ENCODE measurements at places on chromosomes 1 and 21.
A peak's percentile ranks its signal among the peaks of the same experiment; 100 is the strongest.

GRCh38 chr1:67886076-67886475, 52.8 kb upstream of the GNG12 start:
- DNase-seq = no peak

DNA sequence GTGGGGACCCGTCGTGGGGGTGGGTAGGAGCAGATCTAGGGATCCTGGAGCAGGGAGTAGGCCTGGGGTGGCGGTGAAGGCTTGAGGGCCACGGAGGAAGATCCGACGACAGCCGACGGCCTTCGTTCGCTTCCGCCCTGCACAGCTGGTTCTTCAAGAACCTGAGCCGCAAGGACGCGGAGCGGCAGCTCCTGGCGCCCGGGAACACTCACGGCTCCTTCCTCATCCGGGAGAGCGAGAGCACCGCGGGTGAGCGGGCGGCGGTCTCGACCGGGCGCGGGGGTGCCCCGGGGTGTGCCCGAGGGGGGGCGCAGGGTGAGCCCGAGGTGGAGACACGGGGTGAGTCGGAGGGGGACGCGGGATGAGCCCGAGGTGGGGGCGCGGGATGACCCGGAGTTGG, 16.5 kb upstream of the HDAC1 start:
- no peak for DNase-seq

DNA sequence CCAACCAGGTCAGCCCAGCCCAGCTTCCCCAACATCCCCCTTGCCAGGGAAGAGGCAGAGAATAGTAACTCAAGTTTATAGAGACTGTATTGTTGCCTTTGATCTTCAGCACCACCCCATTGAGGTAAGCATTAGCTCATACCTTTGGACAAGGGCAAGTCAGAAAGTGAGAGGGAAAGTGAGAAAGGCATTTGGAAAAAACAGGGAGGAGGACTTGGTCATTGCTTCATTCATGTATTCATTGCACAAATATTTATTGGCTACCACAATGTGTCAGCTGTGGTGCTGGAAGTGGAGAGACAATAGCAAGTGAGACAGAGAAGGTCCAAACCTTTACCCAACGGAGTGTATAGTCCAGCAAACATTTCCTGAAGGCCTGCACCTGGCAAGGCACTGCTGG, 561.2 kb downstream of the KIF26B start:
- no peak for DNase-seq

DNA sequence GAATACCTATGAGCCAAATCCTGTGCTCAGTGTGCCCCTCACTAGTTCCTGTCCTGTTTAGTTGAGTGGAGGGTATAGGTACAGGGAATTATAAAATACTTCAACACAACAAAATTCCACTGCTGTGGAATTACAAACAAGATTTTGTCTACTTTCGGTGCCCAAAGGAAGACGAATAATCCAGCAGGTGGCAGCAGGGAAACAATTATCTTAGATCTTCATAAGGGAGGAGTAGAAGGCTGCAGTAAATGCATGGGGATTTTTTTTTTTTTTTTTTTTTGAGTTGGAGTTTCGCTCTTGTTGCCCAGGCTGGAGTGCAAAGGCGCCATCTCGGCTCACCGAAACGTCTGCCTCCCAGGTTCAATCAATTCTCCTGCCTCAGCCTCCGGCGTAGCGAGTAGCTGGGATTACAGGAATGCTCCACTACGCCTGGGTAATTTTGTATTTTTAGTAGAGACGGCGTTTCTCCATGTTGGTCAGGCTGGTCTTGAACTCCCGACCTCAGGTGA, 2.0 kb upstream of the PIP5K1A start:
- DNase-seq = peak; percentile 52

- DNase-seq = no peak
Observed at GRCh38 chr1:41695118-41695745, 210.7 kb upstream of the EDN2 start.

- DNase-seq = no peak
Observed at GRCh38 chr1:197961933-197962332, 44.8 kb downstream of the LHX9 start.

- no peak for DNase-seq
Observed at GRCh38 chr1:1779320-1779675, 1.0 kb upstream of the NADK start.

GRCh38 chr1:30109853-30110252, 613.5 kb downstream of the MATN1 start:
- no peak for DNase-seq

- no peak for DNase-seq
Observed at GRCh38 chr1:23904748-23905357, 8.3 kb downstream of the CNR2 start.

GRCh38 chr21:41880153-41880552, 1.0 kb upstream of the PRDM15 start:
- no peak for DNase-seq

- DNase-seq = no peak
Observed at GRCh38 chr21:25350056-25350455, 257.2 kb downstream of the MRPL39 start.

GRCh38 chr1:230572121-230573105, 69.9 kb upstream of the COG2 start:
- DNase-seq = no peak

DNA sequence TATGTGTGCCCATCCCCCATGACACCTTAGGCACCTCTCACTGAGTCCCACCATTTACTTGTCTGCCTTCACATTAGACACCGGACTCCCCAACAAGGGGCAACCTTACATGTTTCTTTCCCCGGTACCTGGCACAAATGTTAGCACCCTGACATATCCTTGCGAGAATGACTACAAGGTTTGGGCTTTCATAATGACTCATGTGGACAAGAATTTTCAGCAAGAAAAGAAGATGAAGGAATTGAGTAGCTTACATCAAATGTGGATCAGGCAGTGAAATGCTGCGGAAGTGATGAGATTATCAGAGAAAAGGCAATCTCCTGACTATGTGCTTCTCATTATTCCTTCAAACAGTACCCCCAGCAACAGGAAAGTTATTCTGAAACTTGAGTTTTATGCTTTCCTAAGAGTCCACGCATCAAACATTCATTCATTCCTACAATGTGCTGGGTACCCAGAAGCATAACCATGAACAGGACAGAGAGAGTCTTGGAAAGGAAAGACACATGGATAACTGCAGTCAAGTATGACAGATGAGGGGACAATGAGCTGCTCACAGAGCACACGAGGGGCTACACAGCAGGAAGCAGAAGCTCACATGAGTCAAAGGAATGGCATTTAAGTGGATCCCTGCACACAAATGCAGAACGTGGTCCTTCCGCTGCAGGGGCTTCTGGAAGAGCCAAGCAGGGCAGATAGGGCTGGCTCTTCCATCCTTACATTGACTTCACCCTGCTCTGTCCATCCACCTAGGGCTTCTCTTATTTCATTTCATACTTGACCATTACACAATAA, 112.1 kb downstream of the PCNX2 start:
- DNase-seq = no peak

GRCh38 chr21:43354026-43354420, 72.9 kb downstream of the SIK1 start:
- DNase-seq = no peak

DNA sequence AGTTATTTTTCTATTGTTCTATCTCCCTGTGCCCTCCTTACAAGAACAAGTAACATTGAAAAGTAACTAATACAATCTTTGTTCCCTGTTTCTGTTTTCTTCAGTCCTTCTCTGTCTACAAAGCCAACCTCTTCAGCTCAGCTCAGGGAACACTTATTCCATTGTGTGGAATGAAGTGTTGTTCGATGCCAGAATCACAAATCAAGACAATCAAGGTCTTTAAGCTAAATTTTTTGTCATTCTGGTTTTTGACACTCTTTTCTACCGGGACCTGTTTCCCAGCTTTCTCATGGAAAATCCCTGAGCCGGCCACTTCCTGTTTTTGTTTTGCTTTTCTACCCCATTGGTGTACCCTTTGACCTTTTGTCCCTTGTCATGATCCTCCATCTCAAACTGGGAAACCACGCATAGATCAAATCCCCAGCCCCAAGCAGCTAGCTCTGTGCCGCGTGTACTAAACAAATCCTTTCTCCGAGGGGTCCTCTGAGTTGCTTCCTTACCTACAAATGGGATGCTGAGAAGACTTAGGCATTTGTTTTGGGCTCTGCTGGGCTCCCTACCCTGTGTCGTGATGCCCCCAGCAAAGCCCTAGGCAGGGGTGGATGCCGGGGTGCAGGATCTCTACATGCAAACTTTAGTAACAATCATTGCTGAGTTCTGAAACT, 141.8 kb downstream of the TOMM20 start:
- no peak for DNase-seq

GRCh38 chr1:15287035-15287979, 40.3 kb downstream of the FHAD1 start:
- DNase-seq = no peak
